ENCODE measurements at places on chromosomes 16 and 17. TPM values are rescaled to one million over a fixed set of nuclear protein-coding genes. Genes with fewer than 3 reads are reported as not detected.

GRCh38 chr17:7109461-7110322, 4.9 kb downstream of the ASGR2 start:
- no peak for DNase-seq

- no peak for DNase-seq
These were observed 322.8 kb downstream of the CPPED1 start for GRCh38 chr16:12480916-12481315.

DNA sequence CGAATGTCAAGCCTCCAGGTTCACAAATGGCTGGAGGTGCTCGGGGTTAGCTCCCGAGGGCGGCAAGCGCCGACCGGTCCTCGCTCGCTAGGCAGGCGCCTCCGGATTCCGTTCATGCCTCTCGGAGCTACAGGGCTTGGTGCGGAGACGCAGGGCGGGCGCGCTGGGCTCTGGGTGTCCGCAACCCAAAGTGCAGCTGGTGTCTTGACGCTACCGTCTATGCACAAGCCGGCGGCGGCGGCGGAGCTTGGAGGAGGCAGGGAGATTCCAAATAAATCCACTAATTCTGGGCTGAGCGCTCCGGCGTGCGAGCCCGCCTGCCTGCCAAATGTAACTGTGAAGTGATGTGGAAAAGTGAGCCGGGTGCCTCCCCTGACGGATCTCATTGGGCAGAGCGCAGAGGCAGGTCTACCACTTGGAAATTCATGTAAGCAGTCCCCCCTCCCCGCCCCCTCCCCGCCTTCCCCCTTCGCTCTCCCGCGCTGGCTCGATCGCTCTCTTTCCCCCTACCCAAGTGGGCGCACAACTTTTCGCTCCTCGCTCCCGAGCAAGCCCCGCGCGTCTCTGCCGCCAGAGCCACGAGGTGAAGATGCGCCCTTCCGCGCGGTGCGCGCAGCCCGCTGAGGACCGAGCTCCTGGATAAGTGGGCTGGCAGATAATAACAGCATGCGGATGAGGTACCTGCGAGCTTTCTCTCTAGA, at the start of gene CDH8:
CDH8 (minus strand) TSS at position 338 of the 701 bp plus-strand sequence. CDS start 15,035 bp downstream, outside the sequence.
- DNase-seq: no peak

DNA sequence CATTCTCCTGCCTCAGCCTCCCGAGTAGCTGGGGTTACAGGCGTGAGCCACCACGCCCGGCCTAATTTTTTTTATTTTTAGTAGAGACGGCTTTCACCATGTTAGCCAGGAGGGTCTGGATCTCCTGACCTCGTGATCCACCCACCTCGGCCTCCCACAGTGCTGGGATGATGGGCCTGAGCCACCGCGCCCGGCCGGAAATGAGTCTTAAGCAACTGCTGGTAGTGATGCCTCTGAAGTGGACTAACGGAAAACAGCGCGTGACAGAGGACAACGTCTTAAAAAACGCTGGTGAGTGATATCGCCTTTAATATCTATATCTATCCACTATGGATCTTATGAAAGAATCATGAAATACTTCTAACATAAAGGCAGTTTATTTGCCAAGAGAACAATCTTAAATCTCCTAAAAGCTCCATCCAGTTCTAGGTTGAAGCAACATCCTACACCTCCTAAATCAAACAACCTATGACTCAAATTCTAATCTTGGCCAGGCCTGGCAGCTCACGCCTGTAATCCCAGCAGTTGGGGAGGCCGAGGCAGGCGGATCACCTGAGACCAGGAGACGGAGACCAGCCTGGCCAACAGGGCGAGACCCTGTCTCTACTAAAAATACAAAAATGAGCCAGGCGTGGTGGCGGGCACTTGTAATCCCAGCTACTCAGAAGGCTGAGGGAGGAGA, 69.8 kb downstream of the NXN start:
- no peak for DNase-seq

DNA sequence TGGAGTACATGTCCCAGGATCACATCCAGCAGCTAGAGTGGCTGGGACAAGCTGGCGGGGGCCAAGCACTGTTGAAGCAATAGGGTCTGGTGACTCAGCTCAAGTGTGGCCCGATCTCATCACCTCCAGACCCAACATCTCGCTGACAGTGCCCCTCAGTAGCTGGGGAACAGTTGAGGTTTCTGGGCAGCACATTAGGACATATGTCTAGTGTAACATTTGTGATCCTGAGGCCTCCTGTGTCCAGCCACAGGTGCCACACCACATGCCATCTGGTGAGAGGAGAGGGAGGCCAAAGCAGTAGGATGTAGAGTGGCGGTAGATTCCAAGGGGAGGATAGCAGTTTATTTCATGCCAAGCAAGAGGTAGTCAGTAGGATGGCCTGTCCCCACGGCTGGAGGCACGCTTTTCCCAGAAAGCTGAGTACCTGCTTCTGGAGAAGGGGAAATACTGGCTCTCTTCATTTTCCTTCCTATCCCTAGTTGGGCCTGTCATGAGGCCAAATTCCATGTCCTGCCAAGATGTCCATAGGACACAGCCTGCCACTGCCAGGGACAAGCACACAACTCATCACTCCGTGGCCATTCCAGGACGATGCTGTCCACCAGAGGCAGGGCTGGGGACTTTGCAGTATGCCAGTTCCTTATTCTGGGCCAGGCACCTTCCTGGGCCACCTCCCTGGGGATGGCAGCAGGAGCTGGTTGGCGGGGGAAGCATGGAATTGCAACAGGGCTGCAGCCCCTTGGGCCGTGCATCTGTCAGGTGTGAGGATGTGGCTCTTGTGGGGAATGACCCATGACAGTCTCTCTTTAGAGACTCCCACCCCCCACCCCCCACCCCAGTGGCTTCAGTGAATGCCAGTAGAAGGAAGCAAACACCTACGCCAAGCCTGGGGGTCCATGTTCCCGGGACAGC, 24.0 kb downstream of the GGA3 start:
- no peak for DNase-seq

GRCh38 chr17:69117855-69118784, 23.6 kb downstream of the ABCA6 start:
- DNase-seq: no peak

- no peak for DNase-seq
These were observed 2.5 kb downstream of the RNF166 start for GRCh38 chr16:88703486-88704309.

- DNase-seq: no peak
These were observed 5.3 kb downstream of the KPNB1 start for GRCh38 chr17:47654991-47655390.

The GAS2L2 gene
- total RNA-seq: not detected

The HOXB8 gene
- not detected for total RNA-seq

The TRIM72 gene
- under 0.01 TPM for total RNA-seq

The TAC4 gene
- total RNA-seq: not detected

Measured in thyroid gland (tissue), 4 donors.